ENCODE measurements at places on chromosomes 1 and 21.
A peak's percentile ranks its signal among the peaks of the same experiment; 100 is the strongest.

DNA sequence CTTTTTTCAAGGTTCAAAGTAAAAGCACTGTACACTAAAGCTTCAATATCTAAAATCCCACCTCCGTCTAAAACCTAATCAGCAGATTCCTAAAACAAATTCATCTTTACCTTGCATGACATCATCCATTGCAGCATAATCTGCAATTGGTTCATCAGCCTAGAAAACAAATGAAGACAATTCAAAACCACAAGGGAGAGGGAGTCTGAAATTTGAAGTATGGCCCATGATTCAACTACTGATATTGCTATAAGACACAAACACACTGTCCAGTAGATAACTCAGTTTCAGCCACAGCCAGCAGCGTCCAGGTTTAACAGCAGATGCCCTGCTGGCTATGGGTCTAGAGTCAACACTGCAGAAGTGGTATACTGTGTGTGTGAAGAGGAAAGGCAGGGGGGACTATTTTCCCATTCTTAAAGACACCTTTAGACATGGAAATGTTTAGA is 17.9 kb upstream of the RAP1GAP start:
- DNase-seq = no peak

DNA sequence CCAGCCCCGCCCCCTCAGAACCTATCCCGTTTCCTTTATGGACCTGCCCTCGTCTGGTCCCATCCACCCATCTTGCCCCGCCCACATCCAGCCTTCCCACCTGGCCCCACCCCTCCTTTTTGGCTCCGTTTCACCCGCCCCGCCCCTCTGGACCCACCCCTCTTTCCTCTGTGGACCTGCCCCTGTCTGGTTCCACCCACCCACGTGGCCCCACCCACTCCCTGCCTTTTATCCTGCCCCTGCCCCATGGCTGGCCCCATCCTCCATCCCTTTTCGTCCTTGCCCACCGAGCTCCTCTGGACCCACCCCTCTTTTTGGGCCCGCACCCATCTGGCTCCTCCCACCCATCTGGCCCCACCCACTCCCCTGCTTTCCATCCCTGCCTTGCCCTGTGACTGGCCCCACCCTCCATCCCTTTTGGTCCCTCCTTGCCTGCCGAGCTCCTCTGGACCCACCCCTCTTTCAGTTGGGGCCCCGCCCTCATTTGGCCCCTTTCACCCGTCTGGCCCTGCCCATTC is 177.3 kb downstream of the CAMTA1 start:
- no peak for DNase-seq

GRCh38 chr1:161478985-161479384 is 26.3 kb upstream of the FCGR2A start:
- no peak for DNase-seq

DNA sequence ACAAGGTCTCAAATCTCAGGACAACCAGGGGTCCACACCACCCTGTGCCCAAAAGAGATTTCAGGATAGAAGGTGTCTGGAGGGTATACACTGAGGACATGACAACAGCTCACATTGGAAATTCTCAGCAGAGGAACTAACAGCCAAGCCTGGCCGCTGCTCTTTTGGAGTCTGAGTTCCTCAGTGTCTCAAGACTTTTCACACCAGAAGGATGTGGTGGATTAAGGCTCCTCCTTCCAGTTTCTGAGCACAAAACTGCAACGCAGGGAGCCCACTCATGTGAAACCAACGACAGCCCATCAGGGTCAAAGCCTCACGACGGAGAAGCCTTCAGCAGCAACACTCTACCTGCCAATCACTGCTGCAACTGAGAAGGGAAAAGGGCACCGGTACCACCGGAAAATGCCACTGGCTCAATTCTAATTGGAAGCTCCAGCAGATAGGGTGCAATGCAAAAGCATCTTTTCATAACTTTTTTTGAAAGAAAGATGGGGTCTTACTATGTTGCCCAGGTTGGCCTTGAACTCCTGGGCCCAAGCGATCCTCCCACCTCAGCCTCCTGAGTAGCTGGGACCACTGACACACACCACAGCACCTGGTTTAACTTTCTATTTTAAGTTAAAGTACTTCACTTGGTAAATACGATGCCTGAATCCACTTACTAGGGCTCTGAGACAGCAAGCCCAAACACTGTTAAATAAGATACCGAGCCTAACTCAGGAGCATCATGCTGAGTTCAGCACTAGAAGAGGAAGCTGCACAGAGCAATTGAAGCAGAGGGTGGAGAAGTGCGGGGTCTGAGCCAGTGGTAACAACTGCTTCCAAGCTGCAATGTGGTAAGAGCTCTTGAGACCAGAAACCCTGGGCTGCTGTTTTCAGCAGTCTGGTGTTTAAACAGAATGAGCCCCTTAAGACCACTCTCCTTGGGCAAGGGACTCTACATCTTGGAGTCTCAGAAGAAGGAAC is 7.8 kb downstream of the CAPZB start:
- DNase-seq = peak; percentile 93

GRCh38 chr1:190126728-190127127 is 350.9 kb downstream of the BRINP3 start:
- DNase-seq = no peak

- DNase-seq = no peak
Observed at GRCh38 chr1:112713466-112714312, 1.4 kb downstream of the PPM1J start.

GRCh38 chr1:65084066-65084465 is 63.9 kb upstream of the AK4 start:
- no peak for DNase-seq

DNA sequence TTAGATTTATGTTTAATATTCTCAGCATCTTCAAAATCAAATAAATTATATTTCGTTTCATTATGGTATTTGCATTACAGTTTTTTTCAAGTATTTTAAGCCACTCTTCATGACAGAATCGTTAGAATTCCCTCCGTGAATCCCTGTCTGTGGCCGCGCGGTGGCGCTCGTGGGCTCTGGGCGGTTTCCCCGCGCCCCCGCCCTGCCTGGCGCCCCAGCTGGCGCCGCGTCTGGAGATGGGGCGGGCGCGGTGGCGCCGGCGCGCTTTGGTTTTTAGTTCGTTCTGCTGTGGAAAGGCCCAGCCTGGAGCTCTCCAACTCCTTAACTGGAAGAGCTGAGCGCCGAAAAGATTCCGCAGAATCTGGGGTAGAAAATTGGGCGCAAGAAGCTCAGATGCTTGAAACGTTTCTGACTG is 25.7 kb downstream of the PRMT2 start:
- DNase-seq = no peak

DNA sequence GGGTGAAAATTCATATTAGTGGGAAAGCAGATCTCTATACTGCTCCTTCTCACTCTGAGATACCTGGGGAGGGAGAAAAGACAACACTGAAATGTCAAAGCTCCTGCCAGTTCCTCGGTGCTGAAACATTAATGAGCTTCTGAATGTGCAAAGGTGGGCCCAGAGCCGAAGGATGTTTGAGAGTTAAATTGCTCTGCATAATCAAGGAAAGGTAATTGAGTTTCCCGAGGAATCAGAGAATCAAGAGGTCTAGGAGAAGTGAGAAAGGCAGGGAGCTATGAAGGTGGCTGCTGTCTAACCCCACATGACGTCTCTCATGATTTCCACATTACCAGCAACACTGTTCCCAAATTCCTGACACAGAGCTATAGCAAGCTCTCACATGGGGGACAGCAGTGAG is 346.7 kb downstream of the SMYD3 start:
- no peak for DNase-seq

DNA sequence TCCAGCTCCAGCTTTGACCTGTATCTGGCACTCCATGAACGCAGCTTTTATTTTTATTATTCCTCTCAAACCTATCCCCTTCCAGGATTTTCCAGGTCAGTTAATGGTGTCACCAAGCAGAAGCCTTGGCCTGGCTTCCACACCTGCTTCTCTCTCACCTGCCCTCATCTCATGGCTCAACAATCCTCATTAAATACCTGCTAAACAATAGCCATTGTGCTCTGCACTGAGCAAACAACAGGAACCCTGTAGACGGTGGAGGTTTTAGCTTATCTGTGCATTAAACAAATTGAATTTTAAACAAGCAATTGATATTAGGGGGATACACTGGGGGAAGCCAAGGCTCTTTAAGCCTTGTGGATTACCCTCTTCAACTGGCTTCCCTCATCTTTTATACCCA is 15.3 kb downstream of the PYCR2 start:
- DNase-seq = peak; percentile 83

DNA sequence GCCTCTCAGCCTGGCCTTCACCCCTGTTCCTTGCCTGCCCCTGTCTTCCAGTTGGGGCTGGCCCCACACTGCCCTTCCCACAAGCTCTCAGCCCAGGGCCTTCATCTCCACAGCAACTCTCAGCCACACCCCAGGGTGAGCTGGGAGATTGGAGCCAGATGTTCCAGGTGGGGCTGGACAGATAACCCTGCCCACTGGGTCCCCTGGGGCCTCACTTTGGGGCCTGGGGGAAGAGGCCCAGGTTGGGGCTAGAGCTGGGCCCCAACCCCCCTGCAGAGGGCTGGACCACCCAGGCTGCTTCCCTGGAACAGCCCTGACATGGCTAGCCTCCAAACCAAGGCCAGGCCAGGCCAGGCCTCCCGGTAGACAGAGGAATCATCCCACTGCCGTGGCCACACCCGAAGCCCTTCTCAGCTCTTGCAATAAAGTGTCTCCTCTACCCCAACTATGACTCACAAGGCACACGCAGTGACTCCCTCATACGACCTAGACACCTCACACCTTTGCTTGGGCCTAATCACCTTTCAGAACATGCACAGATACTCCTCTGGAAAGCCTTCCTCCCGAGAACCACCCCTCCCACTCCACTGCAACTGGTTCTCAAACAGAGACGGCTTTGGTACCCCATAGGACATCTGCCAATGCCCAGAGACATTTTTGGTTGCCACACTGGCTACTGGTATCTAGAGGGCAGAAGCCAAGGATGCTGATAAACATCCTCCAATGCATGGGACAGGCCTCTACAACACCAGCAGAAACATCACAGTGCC is 22.2 kb downstream of the SLC2A1 start:
- DNase-seq = no peak

GRCh38 chr1:53274541-53275185 is 36.3 kb upstream of the MAGOH start:
- no peak for DNase-seq

DNA sequence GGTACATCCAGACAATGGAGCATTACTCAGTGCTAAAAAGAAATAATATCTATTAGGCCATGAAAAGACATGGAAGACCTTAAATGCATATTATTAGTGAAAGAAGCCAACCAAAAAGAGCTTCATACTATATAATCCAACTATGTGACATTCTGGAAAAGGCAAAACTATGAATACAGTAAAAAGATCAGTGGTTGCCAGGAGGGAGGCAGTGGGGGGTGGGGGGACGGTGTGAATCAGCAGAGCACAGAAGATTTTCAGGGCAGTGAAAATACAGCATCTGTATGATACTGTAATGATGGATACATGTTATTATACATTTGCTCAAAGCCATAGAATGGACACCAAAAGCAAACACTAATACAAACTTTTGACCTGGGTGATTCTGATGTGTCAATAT is 339.4 kb upstream of the SNX7 start:
- DNase-seq = no peak

DNA sequence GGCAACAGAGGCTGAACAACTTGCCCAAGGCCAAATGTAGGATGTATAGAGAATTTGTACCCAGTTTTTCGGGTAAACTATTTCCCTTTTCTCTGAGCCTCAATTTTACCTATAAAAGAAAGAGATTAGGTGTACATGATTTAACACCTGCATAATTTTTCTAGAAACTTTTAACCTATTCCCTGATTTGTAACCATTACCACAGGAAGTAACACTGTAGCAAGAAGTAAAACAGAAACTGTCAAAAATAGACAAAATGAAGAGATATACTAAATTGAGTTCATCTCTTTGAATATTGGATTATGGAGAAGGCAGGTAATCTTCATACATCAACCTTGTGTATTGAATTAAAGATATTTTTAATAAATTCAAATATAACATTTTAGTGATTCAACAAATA is 136.2 kb downstream of the ZC3H11B start:
- DNase-seq = no peak

- DNase-seq = no peak
Observed at GRCh38 chr1:176157995-176158394, 49.1 kb downstream of the COP1 start.

DNA sequence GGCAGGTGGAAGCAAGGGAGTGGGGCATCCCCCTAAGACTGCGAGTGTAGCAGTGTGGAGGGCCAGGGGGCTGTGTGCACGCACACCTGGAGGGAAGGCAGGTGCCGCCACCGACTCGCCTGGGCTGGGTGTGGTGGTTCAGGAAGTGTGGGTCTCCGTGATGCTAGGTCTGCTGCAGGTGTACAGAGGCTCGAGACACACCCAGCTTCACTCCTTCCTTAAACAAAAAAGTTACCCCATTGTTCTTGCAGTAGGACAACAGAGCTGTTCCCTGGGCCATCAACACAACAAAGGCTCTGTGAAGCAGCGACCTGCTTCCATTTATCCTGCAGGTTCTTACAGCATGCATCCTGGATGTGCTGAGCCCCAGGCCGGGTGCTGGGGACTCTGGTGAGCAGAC is 100.4 kb upstream of the TMEM51 start:
- DNase-seq = no peak

DNA sequence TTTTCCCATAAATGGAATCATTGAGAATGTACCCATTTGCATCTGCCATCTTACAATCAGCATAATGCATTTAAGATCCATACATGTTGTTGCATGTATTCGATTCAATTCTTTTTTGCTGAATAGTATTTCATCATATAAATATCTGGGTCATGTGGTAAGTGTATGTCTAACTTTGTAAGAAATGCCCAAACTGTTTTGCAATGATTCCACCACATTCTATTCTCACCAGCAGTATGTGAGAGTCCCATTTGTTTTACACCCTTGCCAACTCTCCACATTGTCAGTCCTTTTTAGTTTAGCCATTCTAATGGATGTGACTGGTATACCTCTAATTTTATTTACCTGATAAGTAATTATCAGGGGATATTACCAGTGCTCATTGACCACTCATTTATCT is 115.8 kb upstream of the PBX1 start:
- DNase-seq = no peak

DNA sequence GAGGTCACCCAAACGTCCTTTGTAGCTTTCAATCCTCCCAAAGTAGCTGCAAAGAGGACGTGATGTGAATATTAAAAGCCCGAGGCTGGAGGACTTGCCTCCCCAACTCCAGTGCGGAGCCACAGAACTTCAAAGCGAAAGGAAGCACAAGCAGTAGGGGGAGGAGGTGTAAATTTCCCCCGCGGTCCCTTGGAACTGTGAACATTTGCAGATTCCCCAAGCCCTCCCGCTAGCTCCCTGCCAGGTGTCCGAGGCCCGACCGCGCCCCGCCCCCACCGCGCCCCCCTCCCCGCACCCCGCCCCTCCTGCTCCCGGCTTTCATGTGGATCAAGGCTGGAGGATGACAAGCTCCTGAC is 41.5 kb upstream of the HAO2 start:
- DNase-seq = no peak

- DNase-seq = no peak
Observed at GRCh38 chr1:150869683-150870082, 6.7 kb downstream of the ARNT start.

- no peak for DNase-seq
Observed at GRCh38 chr1:234921266-234922062, 207.2 kb downstream of the TOMM20 start.

- no peak for DNase-seq
Observed at GRCh38 chr21:45974073-45975019, 7.2 kb upstream of the COL6A1 start.

GRCh38 chr1:19341201-19342061 is 29.3 kb downstream of the SLC66A1 start:
- peak; percentile 56 for DNase-seq

All from NCI-H510A treated with DMSO at 0.1 percent for 48 hours (cell line).